SHP77 treated with DMSO at 0.1 percent for 48 hours (cell line): ENCODE measurements at places on chromosomes 5 and 9.

DNA sequence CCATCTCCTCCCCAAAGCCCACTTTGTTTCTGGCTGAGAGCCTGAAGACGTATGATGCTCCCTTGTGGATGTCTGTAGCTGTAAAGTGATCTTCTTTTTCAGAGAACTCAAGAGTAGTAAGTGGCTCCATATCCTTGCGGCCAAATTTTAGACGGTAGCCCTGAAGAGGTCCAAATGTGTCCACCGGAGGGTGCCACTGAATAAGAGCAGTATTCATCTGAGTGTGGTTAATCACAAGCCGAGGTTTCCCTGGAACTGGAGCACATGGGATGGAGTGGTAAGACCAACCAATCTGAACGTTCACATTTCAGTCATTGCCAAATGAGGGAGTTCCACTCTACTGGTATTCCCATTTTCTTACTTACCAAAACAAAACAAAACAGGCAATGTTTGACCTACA, 686.5 kb upstream of the DMAC1 start:
- no peak for DNase-seq

DNA sequence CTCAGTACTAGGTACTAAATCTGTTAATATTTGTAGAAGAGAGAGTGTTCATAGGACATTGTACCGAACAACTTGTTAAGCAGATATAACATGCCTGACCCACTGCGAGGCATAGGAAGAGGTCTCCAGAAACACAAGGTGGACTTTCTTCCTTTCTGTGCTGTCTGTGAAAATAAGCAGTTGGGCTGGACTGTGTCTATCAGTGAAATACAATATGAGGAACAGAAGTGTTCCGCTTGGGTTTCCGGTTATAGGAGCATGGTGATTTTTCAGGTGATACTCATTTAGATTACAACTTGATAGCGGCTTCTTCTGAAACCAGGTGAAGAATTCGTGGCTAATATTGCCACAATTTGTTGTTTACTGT, 60.9 kb upstream of the TLR4 start:
- peak; percentile 3 for DNase-seq

DNA sequence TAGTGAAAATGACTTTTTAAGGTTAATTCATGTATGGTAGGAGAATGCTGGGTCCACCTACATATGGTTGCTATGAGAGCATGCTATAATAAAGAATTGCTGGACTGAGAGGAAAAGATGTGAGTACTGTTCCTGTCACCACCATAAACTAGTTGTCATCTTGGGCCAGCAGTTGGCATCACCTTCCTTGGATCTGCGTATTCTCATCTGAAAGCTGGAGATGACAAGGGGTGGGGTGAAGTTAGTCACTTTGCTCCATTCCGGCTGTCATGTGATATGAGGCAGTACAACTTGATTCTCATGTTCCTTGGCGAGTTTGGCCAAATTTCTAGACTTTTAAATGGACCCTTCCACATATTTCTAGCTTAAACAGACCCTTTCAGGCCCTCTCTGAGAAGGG, 33.3 kb downstream of the PIP5K1B start:
- DNase-seq = no peak

DNA sequence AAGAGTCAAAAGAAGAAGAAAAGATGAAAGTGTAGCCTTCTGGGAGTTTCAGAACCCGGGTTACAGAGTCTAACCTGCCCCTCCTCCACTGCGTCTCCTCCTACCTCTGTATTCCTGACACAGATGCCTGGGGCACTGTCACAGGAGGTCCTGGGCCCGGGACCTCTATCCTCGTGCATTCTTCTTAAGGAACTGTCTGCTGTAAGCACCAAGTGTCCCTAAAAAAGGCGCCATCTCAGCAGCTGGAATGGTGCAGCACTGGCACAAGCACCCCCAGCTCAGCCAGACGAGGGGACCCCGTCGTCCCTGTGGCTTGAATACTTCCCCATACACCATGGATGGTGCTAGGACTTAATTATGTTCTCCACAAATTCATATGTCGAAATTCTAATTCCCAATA, 35.8 kb upstream of the MVB12B start:
- DNase-seq = no peak

DNA sequence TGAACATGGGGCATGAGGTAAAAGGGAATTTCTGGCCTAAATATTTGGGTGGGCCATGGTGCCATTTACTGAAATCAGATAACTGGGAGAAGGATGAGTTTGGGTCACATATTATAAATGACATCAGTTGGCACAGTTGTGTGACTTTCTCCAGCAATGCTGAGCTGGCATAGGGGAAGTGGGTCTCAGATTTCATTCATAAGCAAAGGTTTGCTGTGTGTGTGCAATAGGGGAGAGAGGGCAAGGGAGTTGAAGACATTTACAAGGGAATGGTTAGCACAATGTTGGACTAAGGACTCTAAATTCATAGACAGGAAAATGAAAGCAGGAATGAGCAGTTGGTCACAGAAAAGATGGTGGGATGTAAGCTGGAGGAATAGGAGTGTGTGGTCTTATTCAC, 47.8 kb upstream of the KLF9 start:
- no peak for DNase-seq

- no peak for DNase-seq
Measured at GRCh38 chr5:1413611-1414241, 31.5 kb downstream of the SLC6A3 start.

DNA sequence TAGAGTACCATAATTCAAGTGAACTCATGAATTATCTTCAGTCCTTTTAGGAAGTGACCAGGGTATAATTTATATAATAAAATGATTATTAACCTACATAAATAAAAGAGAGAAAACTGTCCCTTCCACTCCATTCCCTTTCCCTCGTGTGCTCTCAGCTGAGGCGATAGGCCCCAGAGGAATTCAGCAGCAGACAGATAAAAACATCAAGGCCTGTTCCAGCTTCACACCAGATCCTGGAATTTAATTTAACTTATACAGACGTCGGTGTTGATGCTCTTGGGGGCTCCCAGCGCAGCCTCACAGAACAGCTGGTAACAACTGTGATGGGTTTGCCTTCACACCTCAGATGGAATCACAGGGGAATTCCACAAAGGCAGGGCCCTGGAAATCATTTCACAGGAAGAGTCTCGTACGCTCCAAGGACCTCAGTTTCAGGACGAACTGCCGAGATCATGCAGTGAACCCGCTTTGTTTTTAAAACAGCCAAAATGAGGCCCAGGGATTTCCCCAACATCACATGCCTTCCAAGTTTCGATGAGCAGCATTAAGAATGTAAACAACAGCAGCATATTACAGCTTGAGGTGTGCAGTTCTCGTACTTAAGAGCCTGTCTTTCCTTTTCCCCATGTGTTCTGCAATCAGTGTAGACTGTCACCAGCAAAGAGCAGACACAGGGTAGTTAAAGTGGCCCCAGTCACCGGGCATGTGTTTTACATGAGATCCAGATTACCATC, 73.6 kb upstream of the ALDH1B1 start:
- no peak for DNase-seq

DNA sequence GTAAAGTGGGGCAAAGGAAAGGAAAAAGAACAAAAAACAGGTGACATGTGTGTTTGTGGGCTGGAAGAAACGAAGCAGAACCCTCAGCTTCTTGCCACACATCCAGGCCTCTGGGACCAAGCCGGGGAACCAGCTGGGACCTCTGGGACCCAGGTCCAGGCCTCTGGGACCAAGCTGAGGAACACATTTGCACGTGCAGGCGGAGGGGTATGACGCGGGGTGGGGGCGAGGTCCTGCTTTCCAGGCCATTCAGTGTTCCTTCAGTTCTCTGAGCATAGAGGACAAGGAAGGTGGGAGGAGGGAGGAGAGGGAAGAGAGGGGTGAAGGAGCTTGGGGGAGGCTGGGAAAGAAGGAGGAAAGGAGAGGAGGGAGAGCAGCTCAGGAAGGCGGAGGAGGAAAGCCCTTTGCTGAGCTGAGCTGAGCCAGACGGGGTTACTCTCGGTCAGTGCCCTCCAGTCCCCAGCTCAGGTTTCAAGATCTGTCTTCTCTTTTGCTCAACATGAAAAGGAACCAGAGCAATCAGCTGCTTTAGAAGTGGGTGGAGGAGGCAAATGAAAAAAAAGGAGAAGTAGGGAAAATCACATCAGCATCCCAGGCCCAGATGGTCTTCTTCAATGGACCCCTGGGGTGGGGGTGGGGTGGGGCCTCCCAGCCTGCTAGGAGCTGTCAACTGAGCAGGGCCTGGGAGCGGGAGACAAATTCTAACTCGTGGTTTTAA, 59.1 kb downstream of the ABCA1 start:
- DNase-seq = no peak

DNA sequence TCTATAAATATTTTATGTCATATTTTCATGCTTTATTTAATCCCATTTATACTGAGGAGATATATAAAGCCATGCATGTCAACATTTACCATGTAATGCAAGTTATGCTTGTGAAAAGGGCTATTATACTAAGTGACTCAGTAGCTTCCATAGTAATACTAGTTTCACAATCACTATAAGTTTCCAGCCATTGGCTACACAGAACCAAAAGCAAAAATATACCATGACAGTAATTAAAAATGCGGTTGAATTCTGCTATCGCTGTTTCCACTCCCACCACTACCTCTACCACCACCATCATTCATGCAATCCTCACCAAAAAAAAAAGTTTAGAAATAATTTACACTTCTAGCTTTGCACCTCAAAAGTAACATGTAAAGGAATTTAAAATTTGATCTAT, 60.2 kb downstream of the MLLT3 start:
- DNase-seq = no peak

DNA sequence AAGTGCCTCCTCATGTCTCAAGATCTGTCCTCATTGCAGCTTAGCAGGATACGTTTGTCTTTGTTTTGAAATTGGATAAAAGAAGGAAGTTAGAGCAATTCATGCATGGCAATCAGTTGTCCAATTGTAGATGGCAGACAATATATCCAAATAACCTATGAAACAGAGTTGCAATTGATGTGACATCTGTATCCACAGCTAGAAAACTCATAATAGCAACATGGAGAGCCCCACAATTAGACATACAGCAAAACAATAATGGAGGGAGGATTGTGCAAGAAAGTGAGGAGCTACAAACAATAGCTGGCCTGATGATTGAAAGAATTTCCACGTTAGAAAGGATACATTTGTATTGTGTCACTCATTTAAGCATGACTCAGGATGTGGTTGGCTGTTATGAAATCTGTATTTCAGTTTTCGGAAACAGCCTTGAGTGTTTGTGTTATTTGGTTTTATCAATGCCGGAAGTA, 132.0 kb downstream of the FAM174A start:
- DNase-seq = no peak

GRCh38 chr5:55495216-55495615, 39.5 kb downstream of the PLPP1 start:
- DNase-seq = no peak

- DNase-seq = no peak
Measured at GRCh38 chr9:122106576-122106975, 13.5 kb upstream of the TTLL11 start.

DNA sequence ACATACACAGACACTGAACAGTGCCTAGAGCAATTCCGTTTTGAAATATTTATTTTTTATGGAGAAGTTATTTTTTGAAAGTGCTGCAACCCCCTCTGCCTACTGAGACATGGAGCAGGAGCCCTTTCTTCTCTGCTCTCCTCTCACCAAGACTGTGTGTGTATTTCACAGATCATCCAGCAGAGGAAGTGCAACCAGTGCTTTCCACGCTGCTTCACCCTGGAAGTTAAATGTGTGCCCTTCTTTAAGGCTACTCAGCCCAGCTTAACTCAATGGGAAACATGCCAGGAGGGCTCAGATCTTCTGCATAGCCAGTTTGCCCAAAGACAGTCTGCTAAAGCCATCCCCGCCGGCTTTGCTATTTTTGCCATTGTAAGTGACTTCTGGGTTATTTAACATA, 606.3 kb downstream of the TLE1 start:
- no peak for DNase-seq

GRCh38 chr5:58012102-58012501, 447.8 kb downstream of the PLK2 start:
- DNase-seq = no peak

- DNase-seq = no peak
Measured at GRCh38 chr5:151718646-151719045, 31.9 kb upstream of the SPARC start.

DNA sequence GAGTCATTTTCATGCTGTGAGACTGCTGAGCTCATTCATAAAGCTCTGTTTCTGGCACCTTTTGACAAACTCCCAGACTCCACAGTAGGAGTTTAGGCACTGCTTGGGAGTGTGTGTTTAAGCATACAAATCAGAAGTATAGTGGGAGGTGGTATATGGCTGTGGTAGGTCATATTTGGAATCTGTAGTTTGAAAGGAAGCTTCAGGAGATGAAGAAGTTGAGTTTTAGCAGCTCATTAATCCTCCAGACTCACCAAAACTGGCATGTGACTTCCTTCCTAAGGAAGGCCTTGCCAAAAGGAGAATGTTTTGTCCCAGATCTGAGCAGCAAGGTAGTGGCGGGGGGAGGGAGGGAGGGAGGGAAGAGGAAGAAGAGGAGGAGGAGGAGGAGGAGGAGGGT, 52.8 kb downstream of the SAXO1 start:
- no peak for DNase-seq

- DNase-seq = no peak
Measured at GRCh38 chr9:14209399-14210345, 104.3 kb downstream of the NFIB start.

DNA sequence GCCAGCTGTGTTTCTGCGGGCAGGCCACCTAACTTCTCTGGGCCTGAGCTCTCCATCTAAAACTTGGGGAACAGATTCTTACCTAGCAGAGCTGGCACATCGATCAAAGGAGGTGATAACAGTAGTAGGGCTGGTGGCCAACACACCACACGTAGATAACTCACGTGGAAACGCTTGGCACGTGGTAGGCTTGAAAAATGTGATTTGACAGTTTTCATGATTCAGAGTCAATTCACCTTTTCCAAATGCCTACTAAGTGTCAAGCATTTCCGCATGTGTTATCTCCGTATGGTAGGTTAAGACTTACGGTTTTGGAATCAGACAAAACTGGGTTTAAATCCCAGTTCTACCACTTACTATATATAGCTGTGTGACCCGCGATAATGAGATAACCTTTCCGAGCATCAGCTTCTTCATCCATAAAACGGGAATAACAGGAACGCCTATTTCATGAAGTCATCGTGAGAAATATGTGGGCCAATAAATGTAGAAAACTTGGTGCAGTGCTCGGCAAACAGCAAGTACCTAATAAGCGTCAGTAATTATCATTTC, 25.5 kb downstream of the NDUFA8 start:
- no peak for DNase-seq
